ENCODE measurements at places on chromosomes 3 and 15. TPM values are rescaled to one million over a fixed set of nuclear protein-coding genes. Genes with fewer than 3 reads are reported as not detected.

CCDC80 gene
- 4.7 TPM for total RNA-seq

CFAP100 gene
- not detected for total RNA-seq

LEKR1 gene
- 0.90 TPM for total RNA-seq

UQCRC1 gene
- 215 TPM for total RNA-seq

TOMM70 gene
- 54.4 TPM for total RNA-seq

XCR1 gene
- total RNA-seq: not detected

COL6A5 gene
- total RNA-seq: 0.32 TPM

ATG3 gene
- total RNA-seq: 54.5 TPM

PAQR5 gene
- total RNA-seq: 16.0 TPM

SV2B gene
- 3.9 TPM for total RNA-seq

- H3K36me3 ChIP-seq: no peaks in the 10 kb centered on the region
- no peak overlapping the region for H3K4me3 ChIP-seq
These were observed 531.4 kb downstream of the FOXP1 start for GRCh38 chr3:71051893-71052687.

DNA sequence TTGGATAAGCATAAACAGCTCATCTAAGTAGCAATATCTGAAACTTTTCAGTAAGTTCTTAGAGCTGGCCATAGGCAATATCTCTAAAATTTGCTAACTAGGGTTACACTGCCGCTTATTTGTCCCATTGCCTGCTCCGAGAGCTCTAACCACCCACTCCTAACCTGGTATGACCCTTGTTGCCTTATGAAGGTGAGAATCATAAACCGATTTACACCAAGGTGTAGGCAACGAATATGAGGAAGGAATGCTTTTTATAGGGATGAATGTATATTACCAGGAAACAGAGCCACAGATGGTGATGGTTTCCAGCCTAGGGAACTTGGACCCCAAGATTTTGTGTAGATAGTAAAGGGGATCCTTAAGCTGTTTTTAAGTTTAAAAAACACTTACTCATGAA, 440.9 kb downstream of the PDCD6IP start:
- no peak overlapping the region for H3K4me3 ChIP-seq
- H3K27me3 ChIP-seq: no peaks in the 10 kb centered on the region
- no peak overlapping the region for H3K27ac ChIP-seq
- H3K4me1 ChIP-seq: peaks cover 33% of the 10 kb centered on the region

DNA sequence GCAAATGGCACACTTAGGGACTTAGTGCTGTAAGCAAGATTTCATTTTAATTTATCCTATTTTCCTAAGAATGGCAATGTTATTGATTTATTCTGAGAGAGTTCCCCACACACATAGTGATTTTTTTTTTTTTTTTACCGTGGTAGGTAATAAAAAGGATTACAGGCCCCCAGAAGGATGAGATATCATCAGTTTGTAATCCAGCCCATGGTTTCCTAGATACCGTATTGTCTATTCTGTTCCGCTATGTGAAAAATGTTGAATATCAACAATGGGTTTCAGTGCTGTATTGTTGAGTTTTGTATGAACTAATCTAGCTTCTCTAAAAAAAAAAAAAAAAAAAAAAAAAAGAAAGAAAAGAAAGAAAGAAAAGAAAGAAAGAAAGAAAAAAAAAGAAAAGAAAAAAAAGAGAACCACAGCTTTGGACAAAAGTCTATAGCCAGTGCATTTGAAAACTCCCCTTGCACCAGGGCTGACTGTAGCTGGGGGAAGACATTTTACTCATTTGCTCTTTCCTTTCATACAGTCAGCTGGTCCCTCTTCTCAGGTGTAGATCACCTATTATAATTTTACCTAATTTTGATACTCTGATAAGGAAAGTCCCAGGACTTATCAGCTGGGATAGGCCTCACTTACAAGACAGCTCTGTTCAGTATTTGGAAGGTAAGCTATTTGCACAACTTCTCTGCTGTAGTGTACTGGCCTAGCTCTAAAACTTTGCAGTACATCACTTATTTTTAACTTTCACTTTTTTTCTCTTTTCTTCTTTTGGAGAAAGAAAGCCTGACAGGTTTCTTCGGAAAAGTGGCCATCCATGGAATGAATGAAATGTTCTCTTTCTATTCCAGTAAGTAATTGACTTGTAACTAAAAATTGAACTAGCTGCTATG, 101.4 kb upstream of the SOX2 start:
- no peaks in the 10 kb centered on the region for H3K36me3 ChIP-seq
- H3K27me3 ChIP-seq: peaks cover 7% of the 10 kb centered on the region
- H3K27ac ChIP-seq: no peak overlapping the region
- no peaks in the 10 kb centered on the region for H3K4me1 ChIP-seq
- no peak overlapping the region for H3K4me3 ChIP-seq
- no peak for DNase-seq

DNA sequence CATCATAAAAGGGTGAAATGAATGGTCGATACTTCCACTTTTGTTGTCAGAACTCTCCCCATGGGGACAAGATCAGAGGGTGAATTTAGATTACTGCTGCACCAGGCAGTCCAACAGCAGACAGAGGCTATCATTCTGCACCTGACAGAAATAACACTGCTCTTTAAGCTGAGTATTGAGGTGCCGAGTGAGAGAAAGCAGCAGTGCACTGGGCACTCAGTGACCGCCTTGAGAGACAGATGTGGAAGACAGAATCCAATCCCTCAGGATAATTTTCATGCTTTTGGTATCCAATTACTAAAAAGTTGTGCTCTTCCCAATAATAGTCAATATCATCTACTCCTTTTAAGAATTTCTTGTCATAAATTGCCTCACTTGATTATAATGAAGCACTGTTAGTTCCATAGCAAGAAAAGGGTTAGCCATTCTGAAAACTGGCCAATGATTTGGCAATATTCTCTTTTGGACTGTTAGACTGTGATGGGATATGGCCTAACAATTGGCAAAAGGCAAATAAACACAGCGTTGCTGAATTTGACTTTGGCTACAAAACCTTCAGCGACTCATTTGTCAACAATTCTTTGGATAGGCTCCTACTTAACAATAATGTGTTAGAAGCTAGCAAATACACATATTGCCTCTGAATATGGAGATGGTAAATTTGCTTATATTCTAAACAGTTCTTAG, 5.5 kb downstream of the FGF7 start:
- H3K4me1 ChIP-seq: no peaks in the 10 kb centered on the region
- no peak overlapping the region for H3K4me3 ChIP-seq
- H3K27ac ChIP-seq: no peak overlapping the region
- H3K36me3 ChIP-seq: no peaks in the 10 kb centered on the region

GRCh38 chr3:190853464-190853863, 9.0 kb downstream of the GMNC start:
- H3K36me3 ChIP-seq: no peaks in the 10 kb centered on the region
- H3K27ac ChIP-seq: no peak overlapping the region
- H3K4me1 ChIP-seq: no peaks in the 10 kb centered on the region
- no peak for DNase-seq

DNA sequence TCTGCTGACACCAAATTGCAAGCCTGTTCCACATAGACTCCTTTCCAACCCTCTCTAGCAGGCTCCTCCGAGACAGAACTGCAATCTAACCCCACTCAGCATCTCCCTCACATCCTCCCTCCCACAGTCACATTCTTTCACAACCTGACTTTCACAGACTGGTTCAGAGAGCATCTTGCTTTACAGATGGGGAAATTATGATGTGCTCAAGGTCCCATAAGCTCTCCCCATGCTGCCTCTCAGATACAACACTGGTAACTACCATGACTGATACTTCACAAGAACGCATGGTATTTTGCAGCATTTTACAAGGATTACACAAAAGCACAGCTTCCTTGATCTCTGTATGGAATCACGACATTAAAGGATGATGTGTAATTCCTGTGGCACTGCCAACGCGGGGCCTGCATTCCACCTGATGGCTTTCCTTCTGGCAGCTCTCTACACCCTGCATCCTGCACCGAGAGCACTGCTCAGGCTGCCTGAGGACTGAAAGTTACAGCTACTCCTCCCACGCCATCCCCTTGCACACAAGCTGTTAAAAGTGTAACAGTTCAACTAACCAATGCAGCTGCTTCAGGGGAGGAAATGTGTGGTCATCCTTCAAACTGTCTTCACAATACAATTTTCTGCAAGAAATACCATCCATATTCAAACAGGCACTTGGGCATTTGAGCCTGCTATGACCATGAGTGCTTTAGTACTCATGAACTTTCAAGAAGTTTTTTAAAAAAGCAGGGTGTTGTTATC, 27.6 kb downstream of the TBC1D2B start:
- no peaks in the 10 kb centered on the region for H3K36me3 ChIP-seq
- no peak overlapping the region for H3K27ac ChIP-seq

- H3K36me3 ChIP-seq: no peaks in the 10 kb centered on the region
- H3K4me3 ChIP-seq: no peak overlapping the region
- H3K27me3 ChIP-seq: no peaks in the 10 kb centered on the region
- no peaks in the 10 kb centered on the region for H3K4me1 ChIP-seq
- no peak for DNase-seq
- H3K27ac ChIP-seq: no peak overlapping the region
These were observed 2.3 kb downstream of the CYP8B1 start for GRCh38 chr3:42873221-42873982.

DNA sequence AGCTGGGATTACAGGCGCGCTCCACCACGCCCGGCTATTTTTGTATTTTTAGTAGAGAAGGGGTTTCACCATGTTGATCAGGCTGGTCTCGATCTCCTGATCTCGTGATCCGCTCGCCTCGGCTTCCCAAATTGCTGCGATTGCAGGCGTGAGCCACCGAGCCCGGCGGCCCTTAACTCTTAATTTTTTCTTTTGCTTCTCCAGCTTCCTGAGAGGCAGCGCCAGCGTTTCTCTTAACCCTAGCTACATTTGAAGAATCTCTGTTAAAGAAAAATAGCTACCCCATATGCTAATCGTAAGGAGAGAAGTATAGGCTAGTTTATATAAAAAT, 465 bp upstream of the GK5 start:
- no peak for DNase-seq
- H3K27ac ChIP-seq: peak overlapping the region; percentile 84
- H3K4me1 ChIP-seq: no peaks in the 10 kb centered on the region
- H3K4me3 ChIP-seq: peak overlapping the region; percentile 90
- no peaks in the 10 kb centered on the region for H3K36me3 ChIP-seq

DNA sequence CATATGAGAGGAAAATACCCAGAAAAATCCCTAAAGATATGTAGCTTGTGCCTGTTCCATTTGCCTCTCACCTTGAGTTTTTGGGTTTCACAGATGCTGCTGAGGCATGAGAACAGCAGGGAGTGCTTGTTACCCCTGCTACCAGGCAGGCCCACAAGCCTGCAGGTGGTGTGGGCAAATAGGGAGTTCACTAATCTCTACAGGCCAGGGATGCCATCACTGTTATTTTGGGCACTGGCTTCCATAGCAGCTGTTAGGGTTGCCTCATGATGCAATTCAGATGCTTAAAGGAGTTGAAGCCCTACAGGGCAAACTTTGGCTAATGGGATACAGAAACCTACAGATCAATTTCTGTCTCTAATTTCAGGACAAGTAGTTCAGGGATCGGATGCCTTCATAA, 873.5 kb downstream of the OTOL1 start:
- H3K36me3 ChIP-seq: no peaks in the 10 kb centered on the region
- no peaks in the 10 kb centered on the region for H3K27me3 ChIP-seq
- DNase-seq: no peak
- H3K4me1 ChIP-seq: peaks cover 12% of the 10 kb centered on the region
- H3K4me3 ChIP-seq: no peak overlapping the region

DNA sequence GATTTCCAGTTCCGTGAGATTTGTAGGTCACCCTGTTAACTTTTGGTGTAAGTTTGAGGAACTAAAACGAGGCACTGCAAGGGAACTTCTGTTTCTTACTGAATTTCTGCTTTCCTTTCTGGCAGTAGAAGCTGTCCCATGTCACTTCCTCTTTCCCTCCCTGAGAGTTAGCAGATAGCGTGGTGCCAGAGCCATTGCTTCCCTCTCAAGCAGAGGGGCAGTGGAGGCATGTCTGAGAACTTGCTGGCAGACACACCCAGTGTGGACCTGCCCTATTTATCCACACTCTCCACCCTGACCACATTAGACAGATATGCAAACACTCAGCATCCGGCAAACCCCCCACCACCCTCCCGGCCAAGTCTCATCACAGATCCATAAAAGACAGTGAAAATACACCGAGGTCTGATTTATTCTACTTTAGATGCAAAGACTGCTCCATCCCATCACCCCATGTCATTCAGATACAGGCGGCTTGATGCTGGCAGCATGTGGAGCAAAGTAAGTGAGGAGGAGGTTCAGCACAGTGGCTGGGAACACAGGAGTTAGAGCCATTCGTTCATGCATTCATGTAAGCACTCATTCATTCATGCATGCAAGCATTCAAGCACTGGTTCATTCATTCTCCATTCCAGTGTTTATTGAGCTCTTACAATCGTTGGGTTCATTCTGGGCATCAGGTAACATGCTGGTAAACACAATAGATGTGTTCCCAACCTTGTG, 324.7 kb downstream of the SHQ1 start:
- no peak for DNase-seq
- H3K27me3 ChIP-seq: no peaks in the 10 kb centered on the region
- H3K36me3 ChIP-seq: no peaks in the 10 kb centered on the region

GRCh38 chr15:41972253-41973242, at the start of gene EHD4:
TSS of gene EHD4 (minus strand) at chr15:41972557. CDS start at chr15:41972494, 63 bp downstream.
- H3K4me3 ChIP-seq: peak within 1 kb of the TSS; percentile 77
- DNase-seq: peak; percentile 99
- H3K4me1 ChIP-seq: peaks cover 37% of the 10 kb centered on the region
- H3K27me3 ChIP-seq: no peaks in the 10 kb centered on the region

DNA sequence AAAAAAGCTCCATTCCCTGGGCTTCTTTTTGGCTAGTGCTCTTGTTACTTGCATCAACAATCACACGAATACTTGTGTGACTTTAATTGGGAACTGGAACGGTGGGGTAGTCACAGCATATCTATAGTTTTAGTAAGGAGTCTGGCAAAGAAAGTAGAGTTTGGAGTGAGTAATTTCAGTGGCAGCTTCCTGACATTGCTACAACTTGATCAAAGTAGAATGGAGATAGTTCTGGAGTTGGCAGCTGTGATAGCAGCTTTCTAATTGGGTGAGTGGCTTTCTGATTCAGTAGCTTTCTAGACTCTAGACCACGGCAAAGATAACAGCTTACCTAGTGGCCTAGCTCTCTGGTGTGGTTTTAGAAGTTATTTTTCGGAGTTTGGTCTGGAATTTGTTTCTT, 475.0 kb downstream of the TUSC7 start:
- no peak for DNase-seq
- H3K4me3 ChIP-seq: no peak overlapping the region
- no peaks in the 10 kb centered on the region for H3K4me1 ChIP-seq
- H3K27me3 ChIP-seq: no peaks in the 10 kb centered on the region
- H3K27ac ChIP-seq: no peak overlapping the region

- no peak for DNase-seq
- peaks cover 14% of the 10 kb centered on the region for H3K4me1 ChIP-seq
- no peaks in the 10 kb centered on the region for H3K27me3 ChIP-seq
- H3K36me3 ChIP-seq: no peaks in the 10 kb centered on the region
- no peak overlapping the region for H3K27ac ChIP-seq
These were observed 7.7 kb downstream of the TNK2 start for GRCh38 chr3:195900436-195901355.

Measured in A673 (cell line).